ENCODE measurements at places on chromosomes 2 and 18.
A peak's percentile ranks its signal among the peaks of the same experiment; 100 is the strongest.

DNA sequence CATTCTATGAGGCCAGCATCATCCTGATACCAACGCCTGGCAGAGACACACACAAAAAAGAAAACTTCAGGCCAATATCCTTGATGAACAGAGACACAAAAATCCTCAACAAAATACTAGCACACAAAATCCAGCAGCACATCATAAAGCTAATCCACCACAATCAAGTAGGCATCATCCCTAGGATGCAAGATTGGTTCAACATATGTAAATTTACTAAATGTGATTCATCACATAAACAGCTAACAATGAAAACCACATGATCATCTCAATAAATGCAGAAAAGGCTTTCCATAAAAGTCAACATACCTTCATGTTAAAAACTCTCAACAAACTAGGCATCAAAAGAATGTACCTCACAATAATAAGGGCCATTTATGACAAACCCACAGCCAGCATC, 65.3 kb downstream of the WDPCP start:
- DNase-seq = peak; percentile 34

DNA sequence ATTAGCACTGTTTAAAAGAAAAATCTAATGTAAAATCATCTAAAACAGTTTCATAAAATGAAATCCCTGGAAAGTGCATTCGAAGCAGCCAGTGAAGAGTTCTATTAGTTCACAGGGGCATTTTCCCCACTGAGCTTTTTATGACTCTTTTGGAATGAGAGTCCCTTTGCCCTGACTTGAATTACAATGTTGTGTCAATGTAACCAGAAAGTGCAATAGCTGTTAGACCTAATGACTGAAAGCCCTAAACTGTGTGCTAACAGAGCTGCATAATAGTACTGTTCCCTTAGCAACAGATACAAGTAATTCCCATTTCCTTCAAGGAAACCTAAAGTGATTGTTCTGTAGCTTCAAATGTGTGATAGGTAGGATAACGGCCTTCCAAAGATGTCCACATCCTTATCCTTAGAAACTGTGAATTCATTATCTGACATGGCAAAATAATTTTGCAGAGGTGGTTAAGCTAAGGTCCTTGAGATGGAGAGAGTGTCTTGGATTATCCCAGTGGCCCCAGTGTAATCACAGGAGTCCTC, 134.4 kb downstream of the L3MBTL4 start:
- no peak for DNase-seq

DNA sequence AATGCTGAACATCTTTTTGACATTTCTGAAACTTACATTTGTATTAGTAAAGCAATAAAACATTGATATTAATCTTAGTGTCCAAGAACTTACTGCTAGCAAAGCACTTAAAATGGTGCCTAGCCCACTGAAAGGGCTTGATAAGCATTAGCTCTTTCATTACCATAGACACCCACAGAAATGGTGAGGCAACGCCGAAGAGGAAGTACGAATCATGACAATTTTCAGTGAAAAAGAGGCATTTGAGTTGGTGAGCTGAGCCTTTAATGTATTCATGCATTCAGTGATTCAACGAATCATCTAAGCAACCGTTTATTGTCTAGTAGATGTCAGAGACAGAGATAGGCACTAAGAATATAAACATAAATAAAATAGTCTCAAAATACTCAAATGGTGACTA, 101.1 kb downstream of the PIGN start:
- DNase-seq = peak; percentile 6

GRCh38 chr2:64996871-64997307, 7.7 kb downstream of the SLC1A4 start:
- DNase-seq = no peak

GRCh38 chr2:3902131-3902530, 198.8 kb downstream of the DCDC2C start:
- DNase-seq = no peak

DNA sequence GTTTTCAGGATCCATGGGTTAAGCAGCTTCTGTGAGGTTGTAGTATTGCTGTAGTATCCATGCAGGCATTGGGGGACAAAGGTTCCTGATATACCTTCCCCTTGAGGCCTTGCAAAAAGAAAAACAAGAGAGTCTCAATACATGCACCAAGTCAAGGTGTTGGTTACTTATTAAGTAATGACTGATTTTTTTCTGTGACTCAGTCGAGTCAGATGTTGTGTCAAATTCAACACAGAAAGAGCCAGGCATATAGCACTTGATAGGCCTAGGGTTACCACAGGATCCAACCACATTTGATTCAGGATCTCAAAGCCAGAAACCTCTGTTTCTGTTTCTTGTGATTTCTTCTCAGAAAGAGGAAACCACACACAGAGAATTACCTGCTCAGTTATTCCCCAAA, 24.9 kb upstream of the CD8A start:
- DNase-seq = no peak

- DNase-seq = peak; percentile 79
Observed at GRCh38 chr18:63444580-63444979, 22.3 kb upstream of the VPS4B start.

DNA sequence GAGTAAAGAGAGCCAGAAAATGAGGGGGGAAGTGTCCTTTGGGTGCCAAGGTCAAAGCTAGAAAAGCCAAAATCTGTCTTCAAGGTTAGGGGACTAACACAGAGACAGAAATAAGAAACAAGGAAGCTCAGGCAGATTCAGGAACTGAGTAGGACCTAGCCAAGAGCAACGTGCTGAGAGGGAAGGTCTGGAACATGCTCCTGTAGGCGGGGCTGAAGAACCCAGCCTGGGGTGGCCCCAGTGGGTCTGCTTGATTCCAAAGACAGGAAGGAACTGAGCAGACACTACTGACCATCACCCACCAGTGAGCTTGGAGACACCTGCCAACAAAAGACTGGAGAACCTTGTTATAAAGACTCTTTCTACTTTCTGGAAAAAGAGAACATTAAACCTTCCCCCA, 105.1 kb downstream of the SP3 start:
- DNase-seq = no peak

DNA sequence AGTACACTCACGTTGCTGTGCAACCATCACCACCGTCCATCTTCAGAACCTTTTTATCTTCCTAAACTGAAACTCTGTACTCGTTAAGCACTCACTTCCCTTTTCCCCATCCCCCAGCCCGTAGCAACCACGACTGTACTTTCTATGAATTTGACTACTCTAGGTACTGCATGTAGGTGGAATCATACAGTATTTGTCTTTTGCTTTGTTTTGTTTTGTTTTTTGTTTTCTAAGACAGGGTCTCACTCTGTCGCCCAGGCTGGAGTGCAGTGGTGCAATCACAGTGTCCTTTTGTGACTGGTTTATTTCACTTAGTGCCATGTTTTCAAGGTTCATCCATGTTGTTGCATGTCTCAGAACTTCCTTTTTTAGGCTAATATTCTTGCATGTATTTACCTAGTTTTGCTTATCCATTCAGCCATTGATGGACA, 7.0 kb upstream of the TYMS start:
- DNase-seq = no peak

- DNase-seq = peak; percentile 21
Observed at GRCh38 chr18:63427558-63427957, 5.3 kb upstream of the VPS4B start.

- no peak for DNase-seq
Observed at GRCh38 chr2:84417453-84418145, 41.5 kb downstream of the SUCLG1 start.

- peak; percentile 32 for DNase-seq
Observed at GRCh38 chr18:6610466-6610865, 119.0 kb upstream of the ARHGAP28 start.

- peak; percentile 99 for DNase-seq
Observed at GRCh38 chr2:12106440-12107080, 360.1 kb downstream of the LPIN1 start.

DNA sequence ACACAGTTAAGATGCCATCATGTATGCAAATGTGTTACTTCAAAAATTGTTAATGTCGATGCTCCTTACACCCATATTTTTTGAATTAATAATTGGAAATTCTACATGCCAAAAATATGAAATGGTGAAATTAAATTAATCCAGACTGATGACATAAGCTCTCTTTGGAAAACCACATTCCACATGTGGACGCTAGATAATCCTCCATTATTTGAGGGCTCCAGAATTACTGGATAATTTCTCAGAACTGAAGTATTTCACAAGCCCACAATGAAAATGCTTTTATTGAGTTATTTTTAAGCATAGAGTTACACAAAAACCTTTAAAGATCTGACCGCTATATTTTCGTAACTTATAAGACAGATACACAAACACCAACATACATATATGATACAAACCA, 47.8 kb downstream of the FARSB start:
- no peak for DNase-seq

GRCh38 chr2:70890469-70891065, 45.1 kb upstream of the ATP6V1B1 start:
- DNase-seq = peak; percentile 35

DNA sequence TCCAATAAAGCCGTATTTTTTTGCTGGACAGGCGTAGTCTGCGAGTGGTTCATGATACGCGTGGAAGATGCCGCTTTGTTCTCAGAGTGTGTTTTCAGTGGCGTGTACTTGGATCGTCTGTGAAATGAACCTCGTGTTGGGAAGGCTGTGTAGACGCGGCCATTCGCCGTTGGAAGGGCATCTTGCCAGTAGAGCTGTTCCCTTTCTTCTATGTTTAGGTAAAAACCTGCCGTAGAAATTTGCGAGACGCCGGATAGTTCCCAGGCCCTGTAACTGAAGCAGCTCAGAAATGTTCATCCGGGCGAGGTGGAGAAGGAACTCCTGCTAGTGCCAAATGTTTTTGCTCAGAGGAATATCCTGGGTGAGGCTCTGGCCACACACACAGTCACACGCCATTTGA, 133.6 kb downstream of the NFATC1 start:
- no peak for DNase-seq

DNA sequence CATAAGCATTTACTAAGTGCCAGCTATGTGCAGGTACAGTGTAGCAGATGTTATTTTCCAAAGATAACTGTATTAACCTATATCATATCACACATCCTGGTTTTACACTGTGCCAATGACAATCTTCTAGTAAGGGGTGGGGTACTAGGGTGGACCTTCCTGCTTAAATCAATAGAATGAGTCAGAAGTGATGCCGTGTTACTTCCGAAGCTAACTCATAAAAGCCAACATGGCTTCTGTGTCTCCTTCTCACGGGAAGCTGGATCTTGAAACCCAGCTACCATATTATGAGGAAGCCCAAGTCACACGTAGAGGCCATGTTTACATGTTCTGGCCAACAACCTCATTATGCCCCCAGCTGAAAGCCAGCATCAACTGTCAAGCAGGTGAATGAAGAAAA, 59.1 kb downstream of the MRPL33 start:
- DNase-seq = no peak

GRCh38 chr2:30800159-30800558, 7.1 kb downstream of the CAPN13 start:
- no peak for DNase-seq

DNA sequence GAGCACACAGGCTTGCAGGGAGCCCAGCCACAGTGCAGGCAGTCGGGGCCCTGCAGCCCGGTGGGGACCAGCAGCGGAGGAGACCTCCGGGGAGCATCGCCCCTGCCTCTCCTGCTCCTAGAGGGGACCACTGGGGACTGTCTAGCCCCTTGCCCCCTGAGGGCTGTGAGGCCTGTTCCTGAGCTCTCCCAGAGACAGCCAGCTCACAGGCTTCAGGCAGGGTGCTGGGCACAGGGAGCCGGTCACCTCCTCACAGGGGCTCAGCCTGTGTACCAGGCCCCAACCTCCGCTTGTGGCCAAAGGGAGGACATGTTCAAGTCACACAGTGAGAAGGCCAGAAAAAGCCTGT, 3.5 kb upstream of the NMUR1 start:
- no peak for DNase-seq

- peak; percentile 45 for DNase-seq
Observed at GRCh38 chr2:238231251-238231793, 8.5 kb downstream of the HES6 start.

- no peak for DNase-seq
Observed at GRCh38 chr2:72475246-72475645, 327.6 kb upstream of the CYP26B1 start.

GRCh38 chr2:222526480-222527277, 102.3 kb downstream of the SGPP2 start:
- DNase-seq = no peak

DNA sequence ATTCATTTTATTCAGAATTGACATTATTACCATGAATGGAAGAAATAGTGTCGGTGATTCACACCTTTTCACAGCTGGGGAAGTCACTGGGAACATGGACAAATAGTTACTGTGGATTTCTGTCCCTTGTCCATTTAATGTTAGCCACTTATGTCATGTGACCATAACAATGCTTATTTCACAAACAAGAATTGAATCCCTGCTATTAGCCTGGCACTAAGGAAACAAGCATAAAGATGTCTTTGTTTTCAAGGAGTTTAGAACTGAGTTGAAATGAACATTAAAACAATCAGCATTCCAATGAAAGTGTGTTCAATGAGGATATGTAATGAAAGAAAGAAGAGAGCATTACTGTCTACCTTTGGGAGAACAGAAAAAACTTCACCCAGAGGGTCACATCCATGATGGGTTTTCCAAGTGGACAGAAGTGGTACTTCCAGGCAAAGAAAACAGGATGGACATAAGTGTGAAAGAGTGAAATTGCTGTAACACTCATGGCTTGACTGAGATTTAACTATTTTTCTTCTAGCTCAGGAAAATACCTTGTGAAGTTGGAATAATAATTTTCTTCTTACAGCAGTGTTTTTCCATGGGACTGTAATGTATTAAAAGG, 324.5 kb upstream of the UBE2E3 start:
- DNase-seq = no peak

DNA sequence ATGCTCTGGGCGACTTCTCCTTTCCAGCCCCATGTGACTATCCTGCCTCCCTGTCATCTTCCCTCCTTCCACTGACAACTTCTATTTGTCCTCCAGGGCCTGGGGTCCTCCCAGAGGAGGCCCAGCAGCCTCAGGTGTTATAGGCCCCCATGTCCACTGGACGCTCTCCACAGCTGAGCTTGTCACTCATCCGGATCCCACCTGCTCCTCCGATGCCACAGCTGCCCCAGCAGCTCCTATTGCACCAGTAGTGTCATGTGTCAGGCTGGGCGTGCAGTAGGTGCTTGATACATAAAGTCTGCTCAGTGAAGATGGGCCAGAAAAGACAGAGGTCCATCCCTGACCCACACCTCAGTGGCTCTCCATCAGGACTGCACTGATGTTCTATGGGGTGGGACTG, 305.7 kb upstream of the MYT1L start:
- DNase-seq = no peak

- no peak for DNase-seq
Observed at GRCh38 chr2:105760191-105760590, 15.5 kb downstream of the NCK2 start.

DNA sequence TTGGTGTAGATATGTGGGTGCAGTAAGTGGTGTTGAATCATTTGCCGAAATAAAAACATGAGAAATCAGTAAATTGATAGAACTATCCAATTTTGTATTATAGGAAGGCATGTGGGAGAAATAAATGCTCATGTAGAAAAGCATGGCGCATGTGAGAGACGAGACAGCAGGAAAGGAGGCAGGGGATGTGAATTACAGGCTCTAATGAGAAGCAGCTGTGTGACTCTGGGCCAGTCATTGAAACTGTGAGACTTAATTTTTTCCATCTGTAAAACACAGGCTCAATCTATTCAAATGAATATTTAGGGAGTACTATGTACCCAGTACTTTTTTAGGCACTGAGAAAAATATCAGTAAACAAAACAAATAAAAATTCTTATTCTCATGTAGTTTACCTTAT, 42.6 kb upstream of the MAP3K20 start:
- DNase-seq = peak; percentile 21

Data from EL (cell line).